ENCODE measurements at places on chromosomes 11 and 22.

GRCh38 chr11:106091480-106092123, 14.1 kb downstream of the AASDHPPT start:
- H3K27me3 ChIP-seq = no peaks in the 10 kb centered on the region
- no peak overlapping the region for H3K4me3 ChIP-seq
- no peak overlapping the region for H3K27ac ChIP-seq
- peaks cover 4% of the 10 kb centered on the region for H3K36me3 ChIP-seq

- no peak overlapping the region for H3K27ac ChIP-seq
- DNase-seq = no peak
- no peaks in the 10 kb centered on the region for H3K36me3 ChIP-seq
- H3K27me3 ChIP-seq = no peaks in the 10 kb centered on the region
- peaks cover 9% of the 10 kb centered on the region for H3K4me1 ChIP-seq
These were observed 89.5 kb upstream of the KCNQ1OT1 start for GRCh38 chr11:2789331-2789730.

DNA sequence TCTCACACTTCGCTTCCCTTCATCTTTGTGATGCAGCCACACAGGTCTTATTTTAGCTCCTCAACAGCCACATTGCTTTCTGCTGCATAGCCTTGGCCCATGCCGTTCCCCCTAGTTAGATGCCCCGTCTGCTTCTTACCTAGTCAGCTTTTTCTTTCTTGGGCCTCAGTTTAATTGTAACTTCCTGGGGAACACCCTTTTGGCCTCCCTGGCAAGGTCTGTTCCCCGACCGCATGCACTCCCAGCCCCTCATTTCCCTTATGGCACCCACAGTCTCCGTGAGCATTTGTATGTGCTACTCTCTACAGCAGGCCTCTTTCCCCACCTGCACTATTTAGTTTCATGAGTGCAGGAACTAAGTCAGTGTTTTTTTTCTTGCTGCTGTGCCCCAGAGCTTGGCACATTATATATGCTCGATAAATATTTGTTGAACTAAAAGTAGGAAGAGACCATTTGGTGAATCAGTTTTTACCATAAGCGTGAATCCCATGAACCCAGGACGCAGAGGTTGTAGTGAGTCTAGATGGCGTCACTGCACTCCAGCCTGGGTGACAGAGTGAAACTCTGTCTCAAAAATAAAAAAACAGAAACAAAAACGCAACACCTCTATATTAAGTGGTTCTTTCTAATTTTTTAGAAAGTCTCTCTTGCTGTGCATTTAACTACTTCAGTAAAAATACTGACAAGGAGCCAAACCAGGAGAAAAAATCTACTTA, 38.5 kb downstream of the TNRC6B start:
- no peaks in the 10 kb centered on the region for H3K36me3 ChIP-seq
- DNase-seq = no peak
- no peaks in the 10 kb centered on the region for H3K27me3 ChIP-seq
- peak overlapping the region; percentile 51 for H3K27ac ChIP-seq
- H3K4me1 ChIP-seq = peaks cover 88% of the 10 kb centered on the region

GRCh38 chr11:112288021-112288420, 27.4 kb upstream of the PLET1 start:
- DNase-seq = no peak
- H3K27ac ChIP-seq = no peak overlapping the region
- H3K4me3 ChIP-seq = no peak overlapping the region
- no peaks in the 10 kb centered on the region for H3K36me3 ChIP-seq

DNA sequence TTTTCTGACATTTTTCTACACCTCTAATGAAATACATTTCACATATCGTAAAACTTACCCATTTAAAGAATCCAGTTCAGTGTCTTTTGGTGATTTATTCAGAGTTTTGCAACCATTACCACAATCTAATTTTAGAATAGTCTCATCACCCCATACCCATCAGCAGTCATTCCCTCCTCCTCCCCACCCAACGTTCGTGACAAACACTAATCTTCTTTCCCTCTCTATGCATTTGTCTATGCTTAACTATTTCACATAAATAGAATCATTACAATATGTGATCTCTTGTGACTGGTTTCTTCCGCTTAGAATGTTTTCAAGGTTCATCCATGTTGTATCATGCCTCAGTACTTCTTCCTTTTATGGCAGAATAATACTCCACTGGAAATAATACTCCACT, 9.5 kb downstream of the TTC28 start:
- DNase-seq = no peak
- H3K27ac ChIP-seq = no peak overlapping the region
- peaks cover 3% of the 10 kb centered on the region for H3K4me1 ChIP-seq

- H3K27ac ChIP-seq = no peak overlapping the region
- no peaks in the 10 kb centered on the region for H3K27me3 ChIP-seq
- no peak for DNase-seq
These were observed 15.3 kb downstream of the RTCB start for GRCh38 chr22:32396746-32397145.
